ENCODE measurements at places on chromosomes 13 and 19.

DNA sequence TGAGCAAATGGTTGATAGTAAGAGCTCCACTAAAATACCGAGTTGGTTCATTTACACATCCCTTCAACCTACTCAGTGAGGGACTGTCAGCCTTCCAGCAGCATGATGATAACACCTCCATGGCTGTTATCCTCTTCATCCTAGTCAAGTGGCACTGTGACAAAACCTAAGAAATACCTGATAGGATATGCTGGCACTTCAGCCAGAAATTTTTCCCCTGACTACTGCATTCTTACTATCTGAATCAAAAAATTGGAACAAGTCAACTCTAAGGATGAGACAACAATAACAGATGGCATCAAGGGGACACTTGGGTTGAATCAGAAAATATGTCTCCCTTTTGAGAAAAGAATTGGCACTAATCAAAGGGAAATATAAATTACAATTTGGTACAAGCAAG, 193.9 kb downstream of the KCTD12 start:
- no peak for DNase-seq

DNA sequence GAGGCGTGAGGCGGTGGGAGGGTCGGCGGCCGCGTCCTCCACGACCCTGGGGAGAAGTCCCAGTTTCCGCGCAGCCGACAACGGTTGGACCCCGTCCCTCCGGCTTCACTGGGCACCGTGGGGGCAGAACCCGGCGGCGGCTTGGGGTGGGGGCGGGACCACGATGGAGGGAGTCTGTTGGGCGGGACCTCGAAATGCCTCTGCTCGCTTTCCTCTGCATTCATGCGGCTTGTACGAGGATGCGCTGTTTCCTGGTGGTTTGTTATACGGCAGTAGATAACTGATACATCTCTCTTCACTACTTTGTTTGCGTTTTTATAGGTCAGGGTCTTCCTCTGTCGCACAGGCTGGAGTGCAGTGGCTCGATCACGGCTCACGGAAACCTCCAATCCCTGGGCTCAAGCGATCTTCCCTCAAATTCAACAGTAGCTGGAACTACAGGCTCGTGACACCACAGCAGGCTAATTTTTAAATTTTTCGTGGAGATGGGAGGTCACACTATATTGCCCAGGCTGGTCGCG, 24.6 kb upstream of the ZNF846 start:
- DNase-seq: peak; percentile 54

GRCh38 chr13:111367340-111367739, 46.9 kb downstream of the TEX29 start:
- no peak for DNase-seq

DNA sequence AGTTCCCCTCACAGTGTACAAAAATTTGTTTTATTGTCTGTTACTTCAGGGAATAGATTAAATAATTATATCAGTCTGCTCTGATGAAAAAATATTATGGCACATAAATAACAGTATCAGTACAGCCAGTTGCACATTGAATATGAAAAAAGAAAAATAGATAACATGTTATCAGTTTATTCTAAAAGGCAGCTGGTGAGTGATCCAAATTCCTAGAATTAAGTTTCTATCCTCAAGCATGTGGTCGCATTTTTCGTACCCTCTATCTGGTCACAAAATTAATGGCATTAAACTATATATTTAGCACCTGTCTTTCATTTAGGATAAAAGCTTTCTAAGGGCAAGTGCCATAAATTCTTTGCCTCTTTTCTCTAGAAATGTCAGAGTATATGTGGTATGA, 944.8 kb upstream of the PCDH9 start:
- DNase-seq: no peak

DNA sequence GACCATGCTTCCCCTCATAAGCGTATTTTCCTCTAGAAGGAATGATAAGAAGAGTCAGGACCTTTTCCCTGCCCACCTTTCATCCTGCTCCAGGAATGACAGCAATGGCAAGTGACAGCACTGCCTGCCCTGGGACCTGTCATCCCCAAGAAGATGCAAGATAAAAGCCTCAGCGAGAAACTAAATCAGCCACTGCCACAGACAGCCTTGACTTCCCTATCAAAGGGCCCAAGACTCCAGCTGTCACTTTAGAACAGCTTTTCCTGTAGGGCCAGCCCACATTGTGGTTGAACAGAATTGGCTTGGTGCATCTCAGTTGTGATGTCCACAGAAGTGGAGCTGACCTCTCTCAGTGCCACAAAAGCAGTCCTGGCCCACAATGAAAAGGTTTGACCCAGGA, 1.1 kb downstream of the RAB8A start:
- no peak for DNase-seq

DNA sequence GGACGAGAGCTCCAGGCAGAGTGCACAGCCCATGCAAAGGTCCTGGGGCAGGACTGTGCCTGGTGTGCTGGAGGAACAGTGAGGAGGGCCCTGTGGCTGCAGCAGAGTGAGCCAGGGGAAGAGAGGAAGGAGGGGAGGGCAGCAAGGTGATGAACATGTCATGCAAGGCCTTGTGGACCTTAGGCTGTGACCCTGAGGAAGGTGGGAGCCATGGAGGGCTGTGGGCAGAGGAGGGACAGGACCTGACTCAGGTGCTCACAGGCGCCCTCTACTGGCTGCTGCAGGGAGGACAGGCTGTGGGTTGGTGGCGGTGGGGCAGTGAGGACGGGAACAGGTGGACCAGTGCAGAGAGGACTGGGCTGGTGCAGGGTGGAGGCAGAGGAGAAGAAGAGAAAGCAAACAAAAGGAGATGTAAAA, 170.3 kb downstream of the PTPRS start:
- DNase-seq: no peak

DNA sequence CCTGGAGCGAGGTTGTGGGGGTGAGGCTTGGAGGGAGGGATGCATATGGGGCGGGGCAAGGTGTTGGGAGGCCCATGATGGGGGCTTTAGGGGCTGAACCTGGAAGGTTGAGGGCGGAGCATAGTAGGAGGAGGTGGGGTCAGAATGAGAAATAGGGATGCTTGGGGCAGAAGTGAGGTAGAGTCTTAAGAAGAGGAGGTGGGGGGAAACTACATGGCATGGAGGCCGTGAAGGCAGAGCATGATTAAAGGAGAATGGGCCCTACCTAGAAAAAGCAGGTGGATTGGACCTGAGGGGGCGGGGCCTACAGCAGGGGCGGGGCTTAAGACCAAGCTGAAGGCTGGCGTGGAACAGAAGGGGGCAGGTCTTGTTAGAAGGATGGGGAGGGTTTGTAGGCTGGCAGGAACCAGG, 799 bp downstream of the NR1H2 start:
- peak; percentile 17 for DNase-seq

GRCh38 chr19:37074819-37075362, 3.3 kb upstream of the ZNF420 start:
- DNase-seq: no peak

- DNase-seq: peak; percentile 47
These were observed 41.6 kb downstream of the NDFIP2 start for GRCh38 chr13:79522583-79522982.

DNA sequence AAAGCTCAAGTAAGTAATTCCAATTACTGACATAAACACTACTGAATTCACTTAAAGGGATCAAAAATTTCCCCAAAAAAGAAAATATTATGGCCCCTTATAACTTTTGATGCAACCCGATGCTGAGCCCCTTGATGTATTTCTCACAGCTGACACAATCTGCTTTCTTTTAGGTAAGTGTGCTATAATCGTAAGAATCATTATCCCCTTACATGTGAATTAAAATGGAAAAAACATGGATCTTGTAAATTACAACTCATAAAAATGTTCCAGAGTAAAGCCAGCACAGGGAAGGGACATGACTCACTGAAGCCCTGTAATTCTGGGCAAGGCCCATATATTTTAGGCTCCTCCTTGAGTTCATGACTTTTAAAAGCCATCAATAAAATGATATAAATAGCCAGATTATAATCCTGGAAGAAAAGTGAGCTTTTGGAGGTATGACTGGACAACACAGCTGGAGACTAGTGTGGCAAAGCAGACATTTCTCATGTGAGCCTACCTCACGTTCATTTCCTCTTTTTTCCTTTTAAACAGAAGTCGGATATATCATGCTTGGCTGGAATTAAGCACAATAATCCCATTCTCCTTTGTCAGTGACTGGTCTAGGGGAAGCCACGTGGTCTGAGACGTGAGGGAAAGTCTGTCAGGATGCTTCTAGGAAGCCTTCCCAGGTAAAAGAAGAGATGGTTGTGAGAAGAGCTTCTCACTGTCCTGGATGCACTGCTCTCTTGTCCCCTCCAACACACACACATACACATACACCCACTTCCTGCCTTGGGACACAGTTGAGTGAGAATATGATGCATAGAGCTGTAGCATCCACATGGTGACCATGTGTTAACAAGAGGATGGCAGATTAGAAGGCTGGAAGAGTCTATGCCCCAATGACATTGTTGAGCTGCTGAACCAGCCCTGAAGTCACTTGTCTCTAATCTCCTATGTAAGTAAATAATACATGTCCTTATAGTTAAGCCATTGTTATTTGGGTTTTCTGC, 165.4 kb downstream of the RGCC start:
- peak; percentile 88 for DNase-seq

- peak; percentile 44 for DNase-seq
These were observed 34.0 kb downstream of the GPC6 start for GRCh38 chr13:93260591-93260990.

DNA sequence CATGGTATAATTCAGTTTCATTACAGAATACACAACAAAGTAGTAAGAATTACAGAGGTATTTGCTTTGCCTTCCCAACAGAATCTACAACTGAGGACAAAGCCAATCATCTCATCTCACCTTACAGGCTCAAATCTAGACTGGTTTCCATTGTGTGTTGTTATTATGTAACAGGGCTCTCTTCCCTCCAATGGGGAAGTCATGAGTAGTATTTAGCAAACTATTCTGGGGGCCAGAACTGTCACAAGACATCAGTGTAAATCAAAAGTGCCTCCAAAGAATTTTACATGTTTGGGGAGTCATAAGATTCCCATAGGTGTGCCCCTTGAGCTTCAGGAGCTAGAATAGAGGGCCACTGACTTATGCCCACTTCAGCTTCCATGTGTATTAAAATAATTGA, 187.0 kb upstream of the EDNRB start:
- no peak for DNase-seq

DNA sequence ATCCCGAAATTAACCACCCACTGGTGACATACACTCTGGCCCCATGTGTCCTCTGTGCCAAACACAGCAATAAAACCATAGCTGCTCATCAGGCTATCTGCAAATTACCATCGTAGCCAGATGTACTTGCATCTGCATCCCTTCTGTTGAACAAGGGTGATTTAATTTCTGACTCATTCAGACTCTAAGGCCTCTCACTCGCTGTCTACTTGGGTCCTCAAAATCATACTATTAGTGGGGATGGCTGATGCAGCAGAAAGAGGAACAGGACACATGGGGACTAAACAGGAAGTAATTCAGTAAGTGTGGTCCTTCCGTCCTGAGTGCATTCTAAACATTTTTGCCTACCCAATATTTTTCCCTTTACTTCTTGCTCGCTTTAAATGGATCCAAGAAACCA, 2275.0 kb upstream of the PCDH20 start:
- no peak for DNase-seq

- DNase-seq: peak; percentile 96
These were observed 31.2 kb upstream of the KLF2 start for GRCh38 chr19:16293118-16294091.

DNA sequence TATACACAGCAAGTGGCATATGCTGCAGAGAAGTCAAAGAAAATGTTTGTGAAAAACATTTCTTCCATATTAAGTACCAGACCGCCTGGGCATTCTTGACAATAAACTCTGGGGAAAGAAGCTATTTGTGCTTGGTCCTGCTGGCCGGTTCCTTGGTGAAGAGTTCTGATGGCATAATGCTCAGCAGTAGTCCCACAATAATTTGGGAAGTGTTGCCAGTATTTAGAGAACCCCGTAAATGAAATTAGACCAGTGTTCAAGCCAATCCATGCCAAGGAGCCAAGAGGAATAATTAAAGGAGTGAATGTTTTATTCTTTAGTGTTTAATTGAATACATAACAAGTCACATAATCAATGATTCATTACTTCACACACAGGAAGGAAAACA, 6.3 kb downstream of the KCTD12 start:
- no peak for DNase-seq

DNA sequence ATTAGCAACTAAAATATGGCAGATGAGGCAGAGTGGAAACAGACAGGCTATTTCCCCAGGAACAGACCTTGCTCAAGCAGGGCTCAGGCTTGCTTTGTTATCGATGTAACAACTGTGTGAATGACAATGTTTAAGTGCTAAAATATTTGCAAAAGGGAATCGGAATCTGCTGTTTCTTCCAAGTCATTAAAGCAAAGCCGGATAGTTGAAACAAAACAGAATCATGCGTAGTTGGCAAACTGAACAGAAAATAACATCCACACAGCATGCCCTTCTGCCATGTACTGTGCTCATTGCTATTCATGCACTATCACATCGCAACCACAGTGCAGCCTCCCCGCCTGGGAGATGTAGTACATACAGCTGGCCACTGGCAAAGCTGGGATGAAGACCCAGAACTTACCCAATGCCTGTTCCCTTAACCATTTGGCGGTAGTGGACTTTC, 799.1 kb downstream of the DIAPH3 start:
- no peak for DNase-seq

- no peak for DNase-seq
These were observed 47.4 kb upstream of the KATNAL1 start for GRCh38 chr13:30354493-30355383.

DNA sequence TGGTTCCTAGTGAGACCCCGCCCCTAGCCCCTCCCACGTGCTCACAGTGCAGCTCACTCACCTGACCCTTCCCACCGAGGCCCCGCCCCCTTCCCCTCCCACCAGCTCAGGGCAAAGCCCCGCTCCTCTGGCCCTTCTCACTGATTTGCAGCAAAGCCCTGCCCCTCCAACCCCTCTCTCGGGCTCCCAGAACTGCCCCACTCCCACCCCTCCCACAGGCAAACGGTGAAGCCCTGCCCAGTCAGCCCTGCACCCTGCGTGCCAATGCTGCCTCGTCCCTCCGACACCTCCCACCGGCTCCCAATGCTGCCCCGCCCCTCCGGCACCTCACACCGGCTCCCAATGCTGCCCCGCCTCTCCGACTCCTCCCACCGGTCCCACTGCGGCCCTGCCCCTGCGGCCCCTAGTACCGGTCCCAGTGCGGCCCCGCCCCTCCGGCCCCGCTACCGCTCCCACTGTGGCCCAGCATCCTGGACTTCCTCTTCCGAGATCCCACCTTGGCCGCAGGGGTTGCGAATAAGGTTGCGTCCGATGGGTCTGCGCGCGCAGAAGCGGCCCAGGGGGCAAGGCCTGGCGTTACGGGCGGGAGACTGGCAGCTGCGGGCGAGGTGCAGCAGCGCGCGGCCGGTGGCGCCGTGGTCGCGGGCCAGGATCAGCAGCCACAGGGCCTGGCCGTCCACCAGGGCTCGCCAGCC, 834 bp downstream of the FBXO27 start:
- DNase-seq: no peak

GRCh38 chr13:111043575-111043982, 71.5 kb upstream of the ARHGEF7 start:
- DNase-seq: peak; percentile 64

- DNase-seq: no peak
These were observed 17.5 kb downstream of the CUL4A start for GRCh38 chr13:113226873-113227450.

GRCh38 chr13:98144801-98145350, 2.0 kb downstream of the FARP1 start:
- peak; percentile 49 for DNase-seq

- no peak for DNase-seq
These were observed 10.2 kb downstream of the NFKBID start for GRCh38 chr19:35890113-35890650.
